CD4-positive, alpha-beta T cell treated with Interleukin-4 for 4 hours (primary cell): ENCODE measurements at places on chromosomes 1 and 21.

DNA sequence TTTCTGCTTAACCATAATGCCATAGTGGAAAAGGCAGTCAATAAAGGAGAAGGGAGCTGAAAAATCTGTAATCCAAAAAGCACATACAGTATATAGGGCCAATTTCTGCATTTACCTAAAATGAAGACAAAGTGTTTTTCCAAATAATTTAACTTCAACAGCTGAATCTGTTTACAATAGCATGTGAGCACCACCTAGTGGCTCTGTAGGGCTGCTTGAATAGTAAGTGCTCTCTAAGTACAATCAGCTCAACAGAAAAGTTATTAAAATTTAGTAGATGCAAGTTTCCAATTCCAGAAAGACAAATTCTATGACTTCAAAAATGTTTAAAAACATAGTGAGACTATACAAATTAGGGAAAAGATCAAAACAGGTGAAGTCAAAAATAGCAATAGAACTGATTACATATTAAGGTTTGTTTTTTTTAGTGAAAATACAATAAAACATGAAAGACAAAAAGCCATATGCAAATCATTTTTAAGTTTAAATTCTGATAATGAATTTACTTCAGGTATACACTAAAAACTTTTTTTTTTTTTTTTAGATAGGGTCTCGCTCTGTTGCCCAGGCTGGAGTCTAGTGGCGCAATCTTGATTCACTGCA, 220.0 kb downstream of the SETD4 start:
- peak; percentile 53 for DNase-seq

- no peak for DNase-seq
These were observed 98.1 kb downstream of the RUNX1 start for GRCh38 chr21:34950980-34951379.

GRCh38 chr21:33998402-33998801, 75.0 kb upstream of the MRPS6 start:
- DNase-seq, result no peak

DNA sequence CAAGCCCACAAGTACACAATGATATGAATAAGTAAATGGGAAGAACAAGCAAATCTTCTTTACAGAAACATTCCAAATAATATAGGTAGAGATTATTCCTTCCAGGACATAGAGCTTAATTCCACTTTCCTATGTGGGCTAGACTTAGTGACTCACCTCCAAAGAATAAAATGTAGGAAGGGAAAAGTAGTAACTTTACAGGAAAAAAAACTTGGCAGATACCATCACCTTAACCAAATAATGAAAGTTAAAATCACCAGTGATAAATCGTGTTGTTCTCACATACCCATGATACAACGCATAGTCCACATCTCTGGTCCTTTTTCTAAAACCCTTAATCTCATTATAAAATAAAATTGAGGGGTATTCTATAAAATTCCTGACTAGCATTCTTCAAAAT, 260.8 kb downstream of the SPATA17 start:
- no peak for DNase-seq

GRCh38 chr1:228736844-228737445, 1.7 kb downstream of the RHOU start:
- DNase-seq, result no peak

- no peak for DNase-seq
These were observed 19.6 kb upstream of the ACTRT2 start for GRCh38 chr1:3001471-3002348.

DNA sequence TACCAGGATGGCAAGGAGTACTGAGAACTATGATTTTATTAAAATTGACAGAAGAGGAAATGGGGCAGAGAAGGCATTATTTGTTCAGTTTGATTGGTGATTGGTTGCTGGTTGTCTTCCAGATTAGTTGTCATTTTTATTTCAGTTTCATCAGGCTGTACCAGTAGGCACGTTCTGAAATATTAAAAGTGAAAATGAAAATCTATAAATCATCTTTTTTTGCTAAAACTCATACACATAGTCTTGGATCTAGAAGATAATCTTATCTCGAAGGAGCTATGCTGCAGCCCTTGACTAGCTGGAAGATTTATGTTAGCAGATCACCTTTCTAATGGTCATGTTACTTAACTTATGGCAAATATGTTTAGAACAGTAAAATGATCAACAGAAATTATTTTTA, 29.0 kb downstream of the NEK7 start:
- no peak for DNase-seq

GRCh38 chr1:220711056-220711809, 21.1 kb downstream of the C1orf115 start:
- no peak for DNase-seq

- DNase-seq, result no peak
These were observed 44.9 kb downstream of the PAFAH2 start for GRCh38 chr1:25952841-25953401.

GRCh38 chr21:38840456-38841300, 34.9 kb downstream of the ETS2 start:
- DNase-seq, result no peak

GRCh38 chr1:167856711-167857418, 57.1 kb downstream of the ADCY10 start:
- DNase-seq, result no peak

- no peak for DNase-seq
These were observed 114.8 kb downstream of the TYW3 start for GRCh38 chr1:74847715-74848114.

DNA sequence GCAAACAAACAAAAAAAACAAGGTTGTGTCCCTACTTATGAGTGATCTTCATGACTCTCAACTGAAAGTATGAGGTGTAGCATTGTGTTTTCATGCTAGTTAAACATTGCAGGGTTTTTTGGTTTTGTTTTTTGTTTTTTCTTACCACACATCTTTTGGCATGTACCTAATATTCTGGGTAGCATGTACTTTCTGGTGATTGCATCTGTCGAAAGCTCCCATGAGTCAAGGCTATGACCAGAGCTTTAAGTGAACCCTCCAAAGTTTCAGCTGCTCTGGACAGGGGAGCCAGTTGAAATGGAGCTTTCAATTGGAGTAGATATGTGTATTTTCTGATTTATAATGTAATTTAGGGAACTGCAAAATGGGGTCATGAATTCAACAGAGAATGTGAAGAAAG, 115.5 kb downstream of the KCNK2 start:
- no peak for DNase-seq

- DNase-seq, result no peak
These were observed at the start of gene RXRG for GRCh38 chr1:165444897-165445370. Gene RXRG, minus strand, starts transcription at chr1:165445126. Its CDS starts 233 bp downstream, at chr1:165444893.

- DNase-seq, result peak; percentile 57
These were observed 56.2 kb downstream of the FCRL5 start for GRCh38 chr1:157496121-157496526.

GRCh38 chr1:244239261-244239770, 188.2 kb downstream of the ZBTB18 start:
- DNase-seq, result no peak

GRCh38 chr1:26145960-26146294, 13.0 kb upstream of the FAM110D start:
- DNase-seq, result no peak

- no peak for DNase-seq
These were observed 24.7 kb upstream of the ATP5PO start for GRCh38 chr21:33940164-33940880.

- no peak for DNase-seq
These were observed 16.2 kb upstream of the MEF2D start for GRCh38 chr1:156516821-156517220.

DNA sequence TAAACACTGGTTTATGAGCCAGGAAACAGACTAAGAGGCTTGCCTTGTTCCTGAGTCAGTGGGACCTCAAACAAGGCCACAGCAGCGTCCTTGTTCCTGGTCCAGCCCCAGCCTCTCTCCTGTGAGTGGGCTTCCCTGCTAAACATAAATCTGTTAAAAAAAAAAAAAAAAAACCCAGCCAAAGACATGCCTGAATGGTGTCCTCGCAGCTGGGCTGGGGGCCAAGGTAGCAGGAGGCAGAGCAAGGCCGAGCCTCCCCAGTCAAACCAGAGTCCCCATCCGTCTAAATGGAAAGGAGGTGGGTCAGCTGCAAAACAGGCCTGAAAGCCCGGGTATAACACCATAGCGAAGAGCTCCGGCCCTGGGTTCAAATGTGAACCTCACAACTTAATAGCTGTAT, 18.1 kb upstream of the IFFO2 start:
- no peak for DNase-seq

GRCh38 chr1:17207966-17208418, 3.1 kb downstream of the PADI1 start:
- DNase-seq, result peak; percentile 47

DNA sequence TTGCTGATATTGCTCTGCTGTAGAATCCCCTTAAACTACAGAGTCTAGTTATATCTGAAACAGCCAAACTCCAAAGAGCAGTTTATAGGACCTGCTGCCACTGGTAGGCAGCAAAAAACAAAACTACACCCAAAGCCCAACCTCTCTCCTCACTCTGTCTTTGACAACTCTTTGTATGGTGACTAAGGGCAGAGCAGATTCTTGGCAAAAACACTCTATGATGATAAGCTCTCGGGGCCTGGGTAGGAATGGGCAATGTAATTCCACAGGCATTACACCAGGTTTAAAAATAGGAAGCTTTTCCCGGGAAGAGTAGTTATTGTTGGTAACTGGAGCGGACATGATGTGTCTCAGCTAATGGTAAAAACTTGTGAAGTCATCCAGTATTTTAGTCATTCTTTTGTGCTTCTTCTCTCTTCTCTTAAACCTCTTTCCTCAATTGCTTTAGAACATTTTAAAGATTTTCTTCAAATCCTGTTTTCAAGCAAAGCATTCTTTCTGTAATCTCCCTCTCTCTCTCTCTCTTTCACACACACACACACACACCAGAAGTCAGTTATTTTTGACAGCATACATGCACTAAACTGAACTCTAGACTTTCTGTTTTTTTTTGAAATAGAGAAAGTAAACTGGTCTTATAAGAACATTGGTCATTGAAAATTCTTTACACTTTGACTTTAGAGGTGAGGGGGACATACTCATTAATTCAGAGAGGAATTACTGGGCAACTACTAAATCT, 193.5 kb downstream of the PAPPA2 start:
- no peak for DNase-seq

GRCh38 chr1:23644555-23644866, 47.1 kb upstream of the RPL11 start:
- DNase-seq, result no peak

DNA sequence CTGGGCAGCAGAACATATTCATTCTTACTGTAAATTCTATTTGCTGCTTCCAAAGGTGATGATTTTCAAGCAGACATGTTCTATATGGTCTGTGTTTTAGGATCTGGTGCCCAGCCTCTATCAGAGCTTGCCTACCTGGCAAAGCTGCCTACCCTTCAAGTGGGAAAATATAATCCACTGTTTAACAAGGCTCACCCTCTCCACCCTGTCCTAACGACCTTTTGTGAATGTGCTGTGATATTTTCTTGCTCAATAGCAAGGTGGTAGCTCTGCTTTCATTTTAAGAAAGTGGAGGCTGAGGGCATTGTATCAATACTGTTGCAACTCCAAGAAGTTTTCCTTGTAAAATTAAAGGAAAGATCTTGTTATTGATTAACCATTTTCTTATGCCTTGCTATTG, 26.0 kb upstream of the AGO1 start:
- no peak for DNase-seq

- no peak for DNase-seq
These were observed 106.3 kb downstream of the SETD4 start for GRCh38 chr21:35954066-35954465.

- DNase-seq, result no peak
These were observed 19.8 kb downstream of the CTNNBIP1 start for GRCh38 chr1:9890224-9890731.

GRCh38 chr1:223209293-223209898, 66.3 kb upstream of the TLR5 start:
- no peak for DNase-seq

- DNase-seq, result peak; percentile 43
These were observed at the start of gene ECE1 for GRCh38 chr1:21289700-21290545. Gene ECE1, minus strand, starts transcription at chr1:21290463. Its CDS starts 49 bp downstream, at chr1:21290414.

GRCh38 chr21:38599381-38599975, 101.2 kb upstream of the ERG start:
- no peak for DNase-seq

DNA sequence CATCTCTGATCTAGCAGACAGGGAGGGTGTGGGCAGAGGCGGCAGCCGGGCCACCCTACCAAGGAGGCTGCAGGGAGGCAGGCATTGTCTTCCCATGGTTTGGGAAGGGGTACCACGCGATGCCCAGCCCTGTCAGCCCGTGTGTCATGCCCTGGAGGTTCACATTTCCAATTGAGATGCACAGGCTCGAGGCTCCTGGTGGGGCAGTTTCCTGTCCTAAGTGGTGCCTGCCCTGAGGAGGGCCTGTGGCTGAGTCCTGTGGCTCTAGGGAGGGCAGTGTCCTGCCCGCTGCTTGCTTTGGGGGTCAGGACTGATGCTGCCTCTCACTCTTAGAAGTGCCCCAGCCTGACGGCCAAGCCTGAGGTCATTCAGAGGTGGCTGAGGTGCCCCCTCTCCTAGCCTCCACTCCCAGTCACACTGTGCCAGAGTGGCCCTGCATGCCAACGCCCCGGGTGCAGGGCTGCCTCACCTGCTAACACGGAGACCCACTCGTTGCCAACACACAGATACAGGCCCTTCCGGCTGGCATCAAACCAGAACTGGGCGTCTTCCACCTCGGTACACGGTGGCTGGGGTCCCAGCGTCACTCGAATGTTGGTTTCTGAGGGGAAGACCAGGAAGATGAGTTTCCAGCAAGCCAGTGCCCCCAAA, 11.9 kb downstream of the KRTAP10-1 start:
- DNase-seq, result no peak

DNA sequence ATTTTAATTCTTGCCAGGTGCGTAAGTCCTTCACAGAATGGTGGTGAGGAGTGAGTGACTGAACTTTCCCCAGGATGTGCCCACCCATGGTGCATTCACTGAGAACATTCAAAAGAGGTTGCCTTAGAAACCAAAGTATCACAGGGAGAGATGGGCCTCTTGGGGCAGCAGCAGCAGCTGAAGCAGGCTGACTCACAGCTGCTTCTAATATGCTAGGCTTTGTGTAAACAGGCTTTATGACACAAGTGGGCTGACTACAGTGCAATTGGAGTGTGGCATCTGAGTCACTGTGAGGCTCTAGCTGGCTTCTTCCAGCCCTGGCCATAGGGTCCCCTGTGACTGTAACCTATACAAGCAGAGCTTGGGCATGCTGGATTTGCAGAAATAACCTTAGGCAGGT, 12.6 kb downstream of the PIGP start:
- DNase-seq, result no peak

GRCh38 chr1:24909388-24909898, 20.6 kb downstream of the RUNX3 start:
- DNase-seq, result no peak

- no peak for DNase-seq
These were observed 20.4 kb downstream of the TOMM20 start for GRCh38 chr1:235108185-235108593.

DNA sequence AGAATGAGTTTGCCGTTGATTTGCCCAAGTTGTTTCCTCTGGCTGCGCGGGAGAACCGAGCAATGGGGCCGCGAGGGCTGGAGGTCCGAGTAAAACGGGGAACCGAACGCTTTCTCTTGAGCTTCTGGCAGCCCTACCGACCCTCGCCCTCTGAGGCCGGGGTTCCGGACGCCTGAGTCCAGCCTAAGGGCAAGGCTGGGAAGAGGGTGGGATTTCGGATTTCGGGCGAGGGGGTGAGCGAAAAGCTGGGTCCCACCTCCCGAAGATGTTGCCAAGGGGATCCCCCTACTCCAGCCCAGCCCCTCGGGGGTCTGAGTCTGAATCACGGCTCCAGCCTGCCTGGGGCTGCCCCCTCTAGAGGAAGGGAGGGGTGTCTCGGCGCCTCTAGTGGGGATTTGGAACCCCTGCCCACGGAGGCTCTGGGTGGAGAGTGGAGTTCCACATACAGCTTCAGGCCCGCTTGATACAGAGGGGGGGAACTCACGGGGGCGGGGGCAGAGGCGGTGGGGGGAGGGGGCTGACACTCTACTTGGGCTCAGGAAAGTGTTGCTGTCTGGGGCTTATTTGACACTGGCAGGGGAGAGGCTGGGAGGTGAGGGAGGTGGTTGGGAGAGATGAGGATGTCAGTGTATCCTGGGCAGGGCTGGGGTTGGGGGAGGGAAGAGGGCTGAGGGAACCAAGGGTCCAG, 617 bp downstream of the KIRREL1 start:
- DNase-seq, result no peak
